ENCODE measurements at places on chromosomes 1 and 21.

GRCh38 chr1:82920418-82921248 lies 1078.3 kb downstream of the TTLL7 start:
- no peak for DNase-seq

DNA sequence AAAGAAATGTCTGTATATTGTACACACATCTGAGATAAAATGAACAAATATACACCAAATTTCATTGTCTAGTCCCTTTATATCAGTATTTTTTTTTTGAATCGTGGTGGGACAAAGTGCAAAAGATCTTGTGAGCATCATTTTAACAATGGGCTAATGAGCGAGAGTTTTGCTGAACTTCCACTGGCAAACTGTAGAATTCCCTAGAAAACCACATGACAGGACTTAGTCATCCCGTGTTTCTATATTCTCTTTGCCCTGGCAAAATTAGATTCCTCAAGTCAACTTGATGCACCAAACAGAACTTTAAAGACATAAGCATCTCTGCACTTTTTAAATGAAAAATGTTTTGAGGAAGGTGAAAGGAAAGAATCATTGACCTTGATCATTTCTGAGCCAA lies 488.2 kb upstream of the PTBP2 start:
- DNase-seq, result no peak

GRCh38 chr1:44678626-44679025 lies 4.1 kb downstream of the ARMH1 start:
- peak; percentile 28 for DNase-seq

GRCh38 chr1:98211271-98211845 lies 290.5 kb upstream of the DPYD start:
- DNase-seq, result no peak

- DNase-seq, result peak; percentile 44
Measured at GRCh38 chr1:160291248-160292220, 6.6 kb upstream of the PEX19 start.

DNA sequence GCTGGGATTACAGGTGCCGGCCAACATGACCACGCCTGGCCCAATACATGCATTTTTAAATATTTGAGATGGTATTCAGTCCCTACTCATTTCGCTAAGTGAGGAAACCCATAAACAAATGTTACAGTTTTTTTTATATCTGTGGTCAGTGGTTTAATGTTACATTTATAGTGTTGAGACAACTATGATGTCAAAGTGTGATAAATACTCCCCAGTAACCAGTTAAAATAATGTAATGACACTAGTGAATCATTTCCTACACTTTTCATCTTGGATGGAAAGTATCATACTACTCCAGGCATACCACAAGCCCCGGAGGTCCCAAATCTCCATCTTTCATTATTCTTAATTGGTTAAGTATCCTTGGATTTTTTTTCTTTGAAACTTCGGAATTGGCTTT lies 87.5 kb upstream of the KIF26B start:
- DNase-seq, result no peak

DNA sequence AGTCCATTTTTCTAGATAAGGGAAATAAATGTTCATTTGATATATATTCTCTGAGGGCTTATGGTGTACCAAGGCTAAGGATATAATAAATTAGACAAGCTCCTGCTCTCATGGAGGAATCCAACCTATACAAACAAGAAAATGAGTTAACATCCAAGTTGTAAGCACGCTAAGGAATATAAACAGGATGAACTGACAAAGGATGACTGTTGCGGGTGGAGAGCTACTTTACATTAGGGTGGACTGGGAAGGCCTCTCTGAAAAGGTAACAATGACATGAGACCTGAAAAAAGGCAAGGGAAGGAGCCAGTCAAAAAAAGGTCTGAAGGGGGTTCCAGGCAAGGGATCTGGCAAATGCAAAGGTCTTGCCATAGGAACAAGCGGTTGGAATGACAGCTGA lies 3.1 kb downstream of the BCAR3 start:
- DNase-seq, result no peak

DNA sequence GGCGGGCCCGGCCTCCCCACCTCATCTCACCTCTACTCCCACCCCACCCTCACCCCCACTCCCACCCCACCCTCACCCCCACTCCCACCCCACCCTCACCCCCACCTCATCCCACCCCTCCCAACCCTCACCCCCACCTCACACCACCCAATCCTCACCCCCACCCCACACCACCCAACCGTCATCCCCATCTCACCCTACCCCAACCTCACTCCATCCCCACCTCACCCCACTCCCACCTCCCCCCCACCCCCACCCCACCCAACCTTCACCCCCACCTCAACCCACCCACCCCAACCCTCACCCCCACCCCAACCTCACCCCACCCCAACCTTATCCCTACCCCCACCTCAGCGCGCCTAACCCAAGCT lies 13.4 kb downstream of the A3GALT2 start:
- DNase-seq, result no peak

DNA sequence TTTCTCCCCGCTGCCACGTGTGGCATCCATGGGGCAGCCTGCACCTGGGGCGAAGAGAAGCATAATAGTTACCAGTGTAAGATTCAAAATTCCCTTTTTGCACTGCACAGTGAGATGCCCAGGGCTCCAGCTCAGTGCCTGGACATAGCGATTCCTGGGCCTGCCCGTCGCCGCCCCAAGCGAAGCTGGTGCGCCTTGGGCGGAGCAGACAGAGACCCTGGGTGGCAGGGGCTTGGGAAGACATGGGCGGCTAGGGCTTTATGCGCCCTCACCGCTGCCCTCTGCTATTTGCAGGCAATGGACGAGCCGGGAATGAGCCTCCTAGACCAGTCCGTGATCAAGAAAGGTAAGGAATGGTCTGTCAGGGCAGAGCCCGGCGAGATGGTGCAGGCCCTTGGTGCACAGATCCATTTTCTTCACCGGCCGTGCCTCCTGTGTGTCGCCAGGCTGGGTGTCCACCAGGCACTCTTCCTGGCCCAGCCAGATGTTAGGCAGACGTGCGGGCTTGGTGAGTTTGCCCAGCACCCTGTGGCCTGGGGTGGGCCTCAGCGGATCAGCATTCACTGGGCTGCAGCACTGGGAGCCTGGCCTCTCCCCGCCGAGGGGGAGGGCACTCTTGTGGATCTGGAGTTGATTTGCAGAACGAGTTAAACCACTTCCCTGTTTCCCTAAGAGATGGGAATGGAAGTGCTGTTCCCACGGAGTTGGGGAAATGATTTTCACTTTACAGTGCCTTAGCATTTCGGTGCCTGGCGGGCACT lies 1.7 kb downstream of the TFAP2E start:
- DNase-seq, result peak; percentile 61

- no peak for DNase-seq
Measured at GRCh38 chr1:220298470-220299205, 26.4 kb upstream of the RAB3GAP2 start.

- peak; percentile 67 for DNase-seq
Measured at GRCh38 chr1:25922971-25923552, 16.8 kb upstream of the STMN1 start.

- DNase-seq, result no peak
Measured at GRCh38 chr1:174931214-174931613, 68.5 kb upstream of the CACYBP start.

GRCh38 chr1:174326278-174326677 lies 121.5 kb upstream of the GPR52 start:
- DNase-seq, result no peak

GRCh38 chr1:209095627-209096595 lies 487.6 kb upstream of the CAMK1G start:
- no peak for DNase-seq

- DNase-seq, result no peak
Measured at GRCh38 chr1:223029985-223030769, 112.9 kb downstream of the TLR5 start.

DNA sequence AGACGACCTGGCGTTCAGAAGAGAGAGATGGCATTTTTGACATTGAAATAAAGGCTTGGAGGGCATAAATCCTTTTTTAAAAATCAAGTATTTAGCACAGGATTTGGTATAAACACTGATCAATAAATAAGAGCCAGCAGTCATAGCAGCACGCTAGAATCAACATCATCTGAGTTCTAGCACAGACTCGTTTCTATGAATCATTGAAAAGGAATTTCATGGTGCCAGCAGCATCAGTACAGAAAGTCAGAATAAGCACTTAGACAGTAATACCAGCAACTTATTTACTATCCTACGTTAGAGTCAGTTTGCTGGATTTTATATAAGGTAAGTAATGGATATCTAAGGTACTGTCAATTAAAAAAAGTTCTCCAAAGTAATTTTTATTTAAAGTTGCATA lies 119.3 kb downstream of the HLCS start:
- DNase-seq, result no peak

- DNase-seq, result peak; percentile 52
Measured at GRCh38 chr1:221768444-221769066, 26.7 kb upstream of the DUSP10 start.

GRCh38 chr1:232562855-232563510 lies 67.0 kb downstream of the SIPA1L2 start:
- no peak for DNase-seq

DNA sequence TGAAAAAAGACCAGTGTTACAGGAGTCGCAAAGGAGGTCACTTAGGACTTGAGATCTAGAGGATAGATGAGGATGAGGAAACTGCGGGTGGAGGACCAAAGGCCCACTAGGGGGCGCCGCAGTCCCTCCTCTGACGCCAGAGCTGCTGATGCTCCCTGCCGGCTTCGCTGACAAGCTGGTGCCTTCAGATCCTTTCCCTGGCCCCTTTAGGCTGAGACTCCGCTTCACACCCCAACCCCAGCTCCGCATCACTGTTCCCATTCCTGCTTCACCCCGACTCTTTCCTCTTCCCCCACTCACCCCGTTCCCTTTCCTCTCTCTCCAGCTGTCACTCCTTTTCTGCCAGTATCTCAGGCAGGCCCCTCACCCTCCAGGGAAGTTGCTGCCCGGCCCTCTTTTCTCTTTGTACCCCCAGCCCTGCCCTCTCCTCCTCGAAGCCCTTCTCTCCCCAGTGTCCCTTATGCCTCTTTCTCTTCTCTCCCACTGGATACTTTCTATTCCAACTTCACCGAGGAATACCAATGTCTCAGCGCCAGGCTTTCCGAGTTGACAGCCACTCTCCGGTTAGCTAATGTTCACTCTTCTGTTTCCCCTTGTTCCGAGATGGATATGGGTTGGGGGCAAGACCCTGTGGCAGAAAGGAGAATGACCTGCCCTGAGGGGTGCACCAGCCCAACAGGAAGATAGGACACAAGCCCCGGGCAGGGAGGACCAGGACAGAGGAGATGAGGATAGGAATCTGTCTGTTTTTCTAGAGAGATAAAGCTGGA lies 4.5 kb downstream of the KCNJ9 start:
- peak; percentile 78 for DNase-seq

DNA sequence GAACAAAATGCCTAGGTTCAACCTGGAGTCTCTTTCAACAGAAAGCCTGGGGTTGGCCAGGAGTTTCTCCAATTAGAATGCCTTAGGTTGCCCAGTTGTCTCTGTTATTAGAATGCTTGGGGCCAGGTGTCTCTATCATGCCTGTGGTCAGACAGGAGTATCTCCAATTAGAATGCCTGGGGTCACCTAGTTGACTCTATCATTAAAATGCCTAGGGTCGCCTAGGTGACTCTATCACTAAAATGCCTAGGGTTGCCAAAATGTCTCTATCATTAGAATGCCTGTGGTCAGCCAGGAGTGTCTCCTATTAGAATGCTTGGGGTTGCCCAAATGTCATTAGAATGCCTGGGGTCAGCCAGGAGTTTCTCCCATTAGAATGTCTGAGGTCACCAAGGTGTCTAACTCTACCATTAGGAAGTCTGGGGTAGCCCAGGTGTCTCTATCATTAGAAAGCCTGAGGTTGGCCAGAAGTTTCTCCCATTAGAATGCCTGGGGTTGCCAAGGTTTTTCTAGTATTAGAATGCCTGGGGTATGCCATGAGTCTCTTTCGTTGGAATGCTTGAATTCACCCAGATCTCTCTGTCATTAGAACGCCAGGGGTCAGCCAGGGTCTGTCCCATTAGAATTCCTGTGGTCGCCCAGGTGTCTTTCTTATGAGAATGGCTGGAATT lies 57.9 kb downstream of the RNF187 start:
- no peak for DNase-seq

DNA sequence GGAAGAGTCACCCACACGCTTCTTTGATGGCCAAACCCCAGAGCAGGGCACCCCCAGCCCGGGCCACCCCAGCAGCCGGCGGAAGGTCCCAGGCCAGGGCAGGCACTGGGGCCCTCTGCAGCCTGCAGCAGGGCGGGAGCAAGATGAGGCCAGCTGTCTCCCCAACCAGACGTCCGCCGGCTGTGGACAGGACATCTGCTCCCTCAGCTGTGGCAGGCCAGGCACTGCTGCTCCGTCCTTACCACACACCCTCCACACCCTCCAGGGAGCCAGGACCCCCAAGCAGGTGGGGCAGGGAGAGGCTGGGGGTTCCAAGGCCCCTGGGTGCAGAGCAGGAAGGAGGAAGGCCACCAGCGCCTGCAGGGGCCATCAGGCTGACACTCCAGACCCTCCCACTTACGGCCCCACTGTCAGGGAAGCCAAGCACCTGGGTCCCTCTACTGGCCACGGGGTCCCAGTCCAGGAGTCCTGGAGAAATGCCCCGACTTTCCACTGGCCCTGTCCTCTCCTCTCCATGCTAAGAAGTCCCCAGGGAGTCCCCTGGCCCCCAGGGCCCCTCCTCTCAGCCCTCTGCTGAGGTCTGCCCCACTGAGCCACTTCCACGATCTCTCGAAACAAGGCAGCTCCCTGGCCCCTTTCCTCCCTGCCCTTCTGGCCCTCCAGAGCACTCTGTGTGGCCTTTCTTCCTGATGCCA lies 5.6 kb downstream of the WNT9A start:
- no peak for DNase-seq

DNA sequence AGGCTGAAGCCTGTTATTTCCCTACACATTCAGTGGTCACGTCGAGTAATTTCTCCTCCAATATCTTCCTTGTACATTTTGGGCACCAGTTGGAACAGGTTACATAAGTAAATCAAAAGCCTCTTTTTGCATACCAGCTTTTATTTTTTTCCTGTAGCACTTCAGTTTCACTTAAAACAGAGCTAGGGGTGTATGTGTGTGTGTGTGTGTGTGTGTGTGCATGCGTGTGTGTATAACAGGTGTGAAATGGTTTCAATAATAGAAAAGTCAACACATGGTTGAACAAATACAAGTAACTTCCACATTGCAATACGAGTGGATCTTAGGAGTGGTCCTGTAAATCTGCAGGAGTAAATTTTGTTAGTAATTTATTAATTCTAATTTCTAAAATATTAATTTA lies 3.0 kb upstream of the MAN1A2 start:
- DNase-seq, result no peak

- DNase-seq, result no peak
Measured at GRCh38 chr1:67710417-67710816, 25.4 kb downstream of the GADD45A start.

DNA sequence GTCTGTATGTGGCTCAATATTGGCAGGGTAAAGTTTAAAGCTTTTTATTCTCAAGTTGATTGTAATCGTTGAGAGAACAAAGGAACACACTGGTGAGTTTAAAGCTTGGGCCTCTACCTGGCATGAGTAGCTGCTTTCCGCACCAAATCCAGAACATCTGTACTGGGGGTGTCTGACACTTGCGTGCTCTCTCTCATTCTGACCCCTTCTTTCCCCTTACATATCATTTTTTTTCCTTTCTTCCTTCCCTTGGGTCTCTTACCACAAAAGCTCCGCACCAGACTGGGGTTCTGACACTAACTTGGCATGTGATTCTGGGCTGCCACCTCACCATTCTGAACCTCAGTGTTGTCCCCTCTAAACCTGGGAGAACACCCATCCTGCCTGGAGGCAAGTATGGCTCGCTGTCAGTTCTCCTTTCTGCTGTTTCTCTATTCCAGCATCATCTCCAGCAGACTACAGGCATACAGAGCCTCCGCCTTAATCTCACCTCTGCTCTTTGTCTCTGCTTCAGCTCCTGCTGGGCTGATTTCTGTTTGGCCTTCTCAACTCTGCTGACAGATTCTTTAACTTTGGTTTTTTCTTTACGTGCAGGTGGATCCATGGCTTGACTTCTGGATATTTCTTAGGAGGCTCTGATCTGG lies 859 bp upstream of the ERMAP start:
- no peak for DNase-seq
